ENCODE measurements at places on chromosomes 2 and 18. TPM values are rescaled to one million over a fixed set of nuclear protein-coding genes. Genes with fewer than 3 reads are reported as not detected.
A peak's percentile ranks its signal among the peaks of the same experiment; 100 is the strongest.

GRCh38 chr2:182522405-182522896 is 95.6 kb upstream of the PDE1A start:
- DNase-seq: peak; percentile 90

DNA sequence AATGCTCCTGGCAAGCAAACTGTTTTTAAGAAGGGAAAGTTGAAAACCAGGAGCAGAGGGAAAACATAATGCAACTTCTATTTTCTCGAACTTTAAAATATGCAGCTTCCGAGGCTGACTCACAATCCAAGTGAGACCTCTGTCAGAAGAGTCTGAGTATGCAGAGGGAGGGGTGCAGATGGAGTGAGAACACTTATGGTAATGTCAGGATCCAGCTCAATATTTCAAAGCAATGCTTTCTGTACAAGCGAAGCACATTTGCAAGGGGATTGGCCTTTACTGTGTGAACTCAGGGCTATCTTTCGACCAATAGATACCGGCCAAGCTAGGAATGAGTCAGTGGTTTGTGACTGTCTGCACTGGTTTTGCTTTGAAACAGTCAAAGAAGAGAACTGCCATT is 242.7 kb downstream of the CNTNAP5 start:
- DNase-seq: no peak

DNA sequence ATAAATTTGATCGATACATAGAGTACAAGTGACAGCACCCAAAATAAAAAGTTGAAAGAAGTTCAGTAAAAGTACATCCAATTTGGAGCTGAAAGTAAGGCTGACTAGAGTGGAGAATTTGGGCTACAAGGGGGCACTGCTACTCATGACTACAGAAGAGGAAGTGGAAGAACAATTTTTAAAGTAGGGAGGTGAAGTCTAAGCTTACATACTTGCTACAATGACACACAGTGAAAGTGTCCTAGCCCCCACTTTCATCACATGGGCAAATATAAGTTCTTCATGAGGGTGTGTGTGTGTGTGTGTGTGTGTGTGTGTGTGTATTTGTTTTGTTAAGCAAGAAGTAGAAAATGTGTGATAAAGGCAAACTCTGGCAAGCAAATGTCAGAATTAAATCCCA is 45.7 kb downstream of the MAP3K2 start:
- DNase-seq: no peak

The DNER gene
- not detected for total RNA-seq

- no peak for DNase-seq
Observed at GRCh38 chr2:158507141-158507540, 50.4 kb downstream of the PKP4 start.

The SLC8A1 gene
- total RNA-seq: 1.5 TPM

- no peak for DNase-seq
Observed at GRCh38 chr2:65353046-65353445, 79.4 kb downstream of the SPRED2 start.

DNA sequence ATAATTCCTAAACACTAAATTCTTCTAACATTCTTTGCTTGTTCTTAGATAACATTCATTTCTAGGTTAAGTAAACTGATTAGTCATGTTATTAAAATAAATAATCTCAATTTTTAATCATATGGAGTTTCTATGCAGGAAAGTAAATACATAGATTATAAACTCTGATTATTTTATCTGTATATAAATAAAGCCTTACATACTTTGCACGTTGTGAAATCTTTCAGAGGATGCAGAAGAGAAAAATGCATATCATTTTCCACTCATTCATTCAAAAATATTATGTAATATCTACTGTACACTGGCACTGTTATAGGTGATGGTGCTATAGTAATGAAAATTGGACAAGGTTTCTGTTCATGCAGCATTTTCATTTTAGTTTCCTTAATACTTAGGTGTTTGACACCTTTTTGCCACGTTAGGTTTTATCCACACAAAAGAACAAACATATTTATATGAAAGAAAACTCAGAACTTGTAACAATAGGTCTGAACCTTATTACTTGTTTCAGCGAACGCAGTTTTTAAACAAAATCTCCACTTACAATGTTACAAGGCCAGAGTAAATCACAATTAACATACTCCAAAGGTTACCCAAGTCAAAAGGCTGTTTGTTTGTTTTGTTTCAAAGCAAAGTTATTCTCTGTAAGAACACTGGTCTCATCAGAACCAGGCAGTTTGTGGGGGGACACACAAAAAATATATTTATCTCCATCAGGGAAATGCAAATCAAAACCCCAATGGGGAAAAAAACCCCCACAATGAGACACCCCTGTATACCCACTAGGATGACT is 27.4 kb downstream of the ADAM17 start:
- no peak for DNase-seq

The RFX8 gene
- total RNA-seq: 0.60 TPM

The IL1F10 gene
- total RNA-seq: not detected

The CNGA3 gene
- not detected for total RNA-seq

The REG3G gene
- total RNA-seq: not detected

- no peak for DNase-seq
Observed at GRCh38 chr2:73701968-73702665, 35.0 kb downstream of the TPRKB start.

DNA sequence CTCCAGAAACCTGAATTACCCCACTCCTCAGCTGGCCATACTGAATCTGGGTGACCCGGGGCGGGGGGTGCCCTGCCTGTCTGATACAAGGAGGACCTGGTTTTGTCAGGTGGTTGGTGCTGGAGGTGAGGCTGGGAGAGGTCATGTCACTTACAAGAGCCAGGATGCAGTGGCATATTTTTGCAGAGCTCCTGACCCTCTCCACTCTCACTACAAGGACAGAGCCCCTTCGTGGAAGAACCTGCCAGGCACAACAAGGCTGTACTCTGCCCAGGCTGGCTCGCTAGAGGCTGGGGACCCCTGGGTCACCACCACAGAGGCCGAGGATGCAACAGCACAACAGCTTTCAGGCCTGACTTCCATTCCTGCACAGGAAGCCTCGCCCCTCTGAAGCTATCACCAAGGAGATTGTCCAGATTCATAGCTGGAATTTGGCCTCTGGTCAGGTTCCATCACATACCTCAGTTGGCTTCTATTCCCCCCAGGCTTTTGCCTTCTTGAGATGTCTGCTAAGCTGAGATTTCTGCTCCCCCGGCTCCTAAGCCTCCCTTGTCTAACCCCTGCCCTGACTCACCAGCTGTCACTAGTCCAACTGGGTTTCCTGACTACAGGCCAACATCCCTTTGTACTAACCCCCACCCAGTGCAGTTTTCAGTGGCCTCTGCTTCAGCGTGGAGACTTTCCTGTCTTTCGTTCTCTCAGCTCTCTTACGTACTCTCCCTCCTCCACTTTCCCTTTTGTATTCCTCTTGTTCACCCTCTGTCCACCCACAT is 132.5 kb upstream of the EPAS1 start:
- DNase-seq: peak; percentile 93

- DNase-seq: no peak
Observed at GRCh38 chr18:61352611-61353010, 19.4 kb downstream of the CDH20 start.

- DNase-seq: no peak
Observed at GRCh38 chr2:10826026-10826425, 13.4 kb upstream of the PDIA6 start.

DNA sequence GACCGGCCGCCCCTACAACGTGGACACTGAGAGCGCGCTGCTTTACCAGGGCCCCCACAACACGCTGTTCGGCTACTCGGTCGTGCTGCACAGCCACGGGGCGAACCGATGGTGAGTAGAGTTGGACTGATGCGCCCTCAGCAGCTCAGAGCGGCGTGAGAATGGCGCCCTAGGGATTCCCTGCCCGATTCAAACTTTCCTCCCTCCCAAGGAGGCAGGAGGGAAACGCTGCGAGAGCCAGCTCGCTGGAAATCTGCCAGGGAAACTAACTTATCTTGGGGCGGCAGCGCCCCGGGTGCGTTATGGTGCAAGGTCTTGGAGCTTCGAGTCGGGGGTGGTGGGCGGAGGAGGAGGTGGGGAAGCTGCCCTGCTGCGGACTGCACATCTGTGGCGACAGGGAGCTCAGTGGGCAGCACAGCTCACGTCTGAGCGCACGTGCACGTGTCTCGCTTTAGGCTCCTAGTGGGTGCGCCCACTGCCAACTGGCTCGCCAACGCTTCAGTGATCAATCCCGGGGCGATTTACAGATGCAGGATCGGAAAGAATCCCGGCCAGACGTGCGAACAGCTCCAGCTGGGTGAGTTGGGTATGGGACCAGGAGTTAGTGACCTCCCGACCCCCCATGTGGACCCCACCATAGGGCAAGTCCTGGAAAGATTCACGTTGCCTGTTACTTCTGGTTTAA is 697 bp downstream of the ITGA4 start:
- DNase-seq: peak; percentile 12

The EMX1 gene
- total RNA-seq: not detected

Measured in dermis blood vessel endothelial cell (primary cell).